ENCODE measurements at places on chromosomes 7 and 10.

GRCh38 chr10:70461397-70462348, 16.9 kb upstream of the PALD1 start:
- DNase-seq: peak; percentile 25

DNA sequence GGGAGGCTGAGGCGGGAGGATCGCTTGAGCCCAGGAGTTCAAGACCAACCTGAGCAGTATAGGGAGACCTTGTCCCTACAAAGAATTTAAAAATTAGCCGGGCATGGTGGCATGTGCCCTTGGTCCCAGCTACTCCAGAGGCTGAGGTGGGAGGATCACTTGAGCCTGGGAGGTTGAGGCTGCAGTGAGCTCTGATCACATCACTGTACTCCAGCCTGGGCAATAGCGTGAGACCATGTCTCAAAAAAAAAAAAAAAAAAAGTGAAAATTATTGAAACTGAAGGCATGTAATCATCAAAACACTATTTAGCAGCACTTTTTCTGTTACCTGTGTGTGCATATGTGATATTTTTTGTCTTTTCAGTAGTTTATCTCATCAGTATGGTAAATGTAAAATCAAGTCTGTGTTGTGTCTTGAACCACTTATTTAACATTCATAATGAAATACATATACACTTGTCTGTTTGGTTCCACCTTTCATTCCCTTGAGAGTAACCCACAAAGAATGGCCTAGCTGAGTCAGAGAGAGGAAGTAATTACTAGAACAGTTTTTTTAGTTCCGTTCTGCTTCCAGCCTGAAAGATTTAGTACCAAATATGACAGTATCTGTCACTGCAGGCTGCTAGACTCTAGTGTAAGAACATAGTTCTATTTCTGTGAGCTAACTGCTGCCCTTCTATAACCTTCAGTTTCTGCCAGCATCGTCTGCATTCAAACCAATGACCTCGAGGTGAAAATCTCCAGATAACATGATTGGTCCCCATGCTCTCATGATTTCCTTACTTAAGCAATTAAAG, 68.6 kb downstream of the MMRN2 start:
- DNase-seq: no peak

DNA sequence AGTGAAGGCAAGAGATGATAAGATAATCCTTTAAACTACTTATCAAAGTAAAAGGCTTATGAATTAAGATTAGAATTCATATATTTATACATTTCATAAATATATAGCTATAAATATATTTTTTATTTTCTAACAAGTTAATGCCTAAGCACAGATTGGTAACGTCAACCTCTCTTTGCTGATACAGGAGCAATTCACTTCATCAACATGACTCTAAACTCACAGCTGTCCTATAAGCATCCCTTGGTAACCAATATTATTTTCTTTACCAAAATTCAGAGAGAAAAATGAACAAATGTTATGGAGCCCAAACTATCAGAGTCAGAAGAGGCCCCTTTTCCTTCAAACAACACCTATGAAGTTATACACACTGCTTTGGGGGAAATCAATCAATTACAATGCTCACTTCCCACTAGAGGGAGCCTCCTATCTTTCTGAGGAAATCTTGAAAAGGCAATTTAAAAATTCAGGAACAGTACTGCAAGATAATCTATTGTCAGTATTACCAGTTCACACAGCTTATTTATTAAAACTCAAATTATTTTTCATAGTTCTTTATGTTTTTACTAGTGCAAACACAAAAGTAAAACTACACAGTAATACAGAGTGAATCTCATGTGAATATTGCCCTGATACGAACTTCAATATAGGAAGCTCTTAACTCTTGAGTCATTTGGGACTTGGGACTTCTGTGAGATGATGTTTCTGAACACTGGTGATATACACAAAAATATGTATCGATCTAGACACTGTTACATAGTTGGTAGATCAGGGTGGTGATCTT, 51.0 kb upstream of the NOBOX start:
- DNase-seq: no peak

- no peak for DNase-seq
These were observed 53.0 kb upstream of the EBF3 start for GRCh38 chr10:130016993-130017630.

- no peak for DNase-seq
These were observed 641.8 kb upstream of the FOXK1 start for GRCh38 chr7:4040109-4040928.

DNA sequence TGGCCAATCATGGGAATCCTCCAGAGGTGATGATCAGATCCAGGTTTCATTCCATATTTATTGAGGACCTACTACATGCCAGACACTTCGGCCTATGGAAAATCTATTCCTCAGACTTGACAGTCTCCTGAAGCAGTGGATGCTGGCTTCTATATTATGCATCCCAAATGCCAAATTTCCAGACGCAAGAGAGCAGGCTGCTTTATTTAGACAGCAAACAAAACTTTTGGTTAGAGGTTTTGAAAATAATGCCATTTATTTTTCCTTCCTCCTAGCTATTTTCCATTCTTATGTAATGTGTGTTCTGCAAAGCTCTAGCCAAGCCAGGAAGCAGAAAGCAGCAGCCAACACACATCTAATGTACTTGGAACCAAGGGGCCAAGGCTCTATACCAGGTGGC, 330.8 kb downstream of the GPAM start:
- no peak for DNase-seq

DNA sequence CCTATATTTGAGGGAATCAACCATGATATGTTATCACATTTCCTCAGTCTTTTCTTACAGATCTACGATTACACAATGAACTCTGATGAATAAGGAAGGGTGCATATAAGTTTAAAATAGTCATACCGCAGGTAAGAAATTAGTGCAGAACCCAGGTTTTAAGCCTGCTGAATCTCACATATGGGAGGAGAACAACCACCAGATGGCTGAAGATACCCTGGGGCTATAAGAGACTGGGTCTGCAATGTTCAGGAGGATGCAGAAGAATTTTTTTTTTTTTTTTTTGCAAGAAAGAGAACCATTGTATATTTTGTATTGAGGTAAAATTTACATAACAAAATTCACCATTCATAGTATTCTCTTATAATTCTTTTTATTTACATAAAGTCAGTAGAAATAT, 372.3 kb upstream of the MYO3A start:
- no peak for DNase-seq

DNA sequence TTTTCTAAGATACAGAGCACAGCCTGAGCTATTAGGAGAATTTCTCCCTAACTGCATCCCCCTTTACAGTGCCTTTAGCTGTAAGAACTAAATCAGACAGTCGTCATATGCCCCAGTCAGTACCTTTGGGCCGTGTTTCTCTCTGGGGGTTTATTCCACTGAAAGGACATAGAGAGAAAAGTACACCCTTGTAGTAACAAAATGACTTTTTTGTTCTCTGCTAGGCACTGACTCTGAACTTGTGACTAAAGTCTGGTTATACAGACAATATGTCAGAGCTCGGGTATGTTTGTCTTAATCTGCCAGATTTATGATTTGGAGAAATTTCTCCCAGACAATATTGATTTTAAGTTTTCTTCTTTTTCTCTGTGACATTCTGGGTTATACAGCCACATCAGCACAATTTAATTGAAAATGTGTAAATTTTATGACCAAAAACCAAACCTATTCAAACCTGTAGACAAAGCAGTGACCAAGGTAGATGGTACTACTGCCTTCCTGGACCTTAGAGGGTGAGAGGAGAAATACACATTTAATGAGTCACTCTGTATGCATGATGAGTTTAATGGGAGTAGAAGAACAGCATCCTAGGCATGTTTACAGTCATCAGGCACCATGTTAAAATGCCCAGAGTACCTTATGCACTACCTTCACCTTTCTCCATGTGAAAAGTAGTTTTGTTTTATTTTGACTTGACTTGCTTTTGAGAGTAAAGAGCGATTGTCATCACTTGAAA, 156.1 kb upstream of the PLXDC2 start:
- no peak for DNase-seq

DNA sequence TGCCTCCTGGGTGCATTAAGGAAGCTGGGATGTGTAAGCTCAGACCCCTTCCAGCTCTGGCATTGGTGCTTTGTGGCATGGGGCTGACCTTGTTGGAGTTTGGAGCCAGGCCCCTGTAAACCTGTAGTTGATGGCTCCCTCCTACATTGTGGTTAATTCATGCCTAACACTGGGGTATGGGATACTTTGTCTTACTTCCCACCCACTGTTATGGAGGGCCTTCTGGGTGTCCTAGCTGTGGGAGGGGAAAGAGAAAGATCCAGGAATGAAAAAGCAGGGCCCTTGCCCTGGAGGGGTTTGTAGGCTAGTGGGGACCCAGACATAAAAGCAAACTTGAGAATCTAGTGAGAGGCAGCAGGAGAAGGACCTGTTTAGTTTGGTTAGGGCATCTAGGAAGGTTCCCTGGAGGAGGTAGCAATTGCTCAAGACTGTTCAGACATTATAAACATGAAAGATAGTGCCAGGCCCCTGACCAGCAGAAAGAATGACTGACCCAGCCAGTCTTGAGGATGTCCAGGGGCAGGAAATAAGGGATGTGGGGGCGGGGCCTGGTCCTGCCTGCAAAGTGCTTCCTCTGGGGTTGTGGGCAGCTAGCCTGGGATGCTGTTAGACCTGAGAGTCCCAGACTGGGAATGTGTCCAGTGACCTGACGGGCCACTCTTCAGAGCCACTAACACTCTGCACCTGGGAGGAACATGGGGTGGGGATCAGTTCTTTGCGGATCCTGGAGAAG, 6.6 kb downstream of the ADAMTS14 start:
- DNase-seq: no peak

- no peak for DNase-seq
These were observed 552 bp upstream of the RAB18 start for GRCh38 chr10:27503498-27504006.

GRCh38 chr10:81603106-81603620, 271.8 kb upstream of the NRG3 start:
- DNase-seq: no peak

DNA sequence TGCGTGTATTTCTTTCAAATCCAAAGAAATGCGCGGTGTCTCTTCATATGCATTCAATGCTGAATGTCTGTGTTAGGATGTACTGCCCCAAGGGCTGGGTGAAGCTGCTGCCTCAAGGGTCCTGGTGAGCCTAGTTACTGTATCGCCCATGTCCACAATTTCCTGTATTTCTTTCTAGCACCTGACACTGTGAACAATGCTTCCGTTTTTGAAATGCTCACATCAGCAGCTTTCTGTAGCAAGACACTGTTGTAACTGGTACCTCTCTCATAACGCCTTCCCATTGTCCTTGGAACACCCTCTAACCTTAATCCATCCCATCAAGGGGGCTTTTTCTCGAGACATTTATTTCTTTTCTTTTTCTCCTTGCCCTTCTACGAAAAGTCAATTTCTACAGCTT, 25.1 kb downstream of the NRP1 start:
- no peak for DNase-seq

DNA sequence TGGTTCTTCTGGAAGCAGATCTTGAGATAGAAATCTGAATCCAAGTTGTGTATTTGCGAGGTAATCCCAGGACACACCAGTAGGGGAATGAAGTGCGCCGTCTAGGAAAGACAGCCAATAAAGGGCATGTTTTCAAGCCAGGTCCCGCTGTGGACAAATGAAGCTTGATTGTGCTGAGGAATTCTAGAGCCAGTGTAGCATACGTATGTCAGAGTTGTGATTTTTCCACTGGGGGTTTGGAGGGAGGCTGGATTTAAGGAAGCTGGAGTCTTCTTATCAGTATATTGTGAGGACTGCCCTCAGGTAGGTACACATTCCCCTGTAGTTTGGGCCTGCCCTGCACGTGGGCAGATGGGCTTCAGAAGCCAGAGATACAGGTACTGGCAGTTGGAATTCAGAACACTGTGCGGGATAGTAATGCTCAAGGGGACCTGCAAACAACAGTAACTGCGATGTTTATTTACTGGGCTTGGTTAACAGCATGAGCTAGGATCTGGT, 50.9 kb downstream of the GALNT11 start:
- no peak for DNase-seq

DNA sequence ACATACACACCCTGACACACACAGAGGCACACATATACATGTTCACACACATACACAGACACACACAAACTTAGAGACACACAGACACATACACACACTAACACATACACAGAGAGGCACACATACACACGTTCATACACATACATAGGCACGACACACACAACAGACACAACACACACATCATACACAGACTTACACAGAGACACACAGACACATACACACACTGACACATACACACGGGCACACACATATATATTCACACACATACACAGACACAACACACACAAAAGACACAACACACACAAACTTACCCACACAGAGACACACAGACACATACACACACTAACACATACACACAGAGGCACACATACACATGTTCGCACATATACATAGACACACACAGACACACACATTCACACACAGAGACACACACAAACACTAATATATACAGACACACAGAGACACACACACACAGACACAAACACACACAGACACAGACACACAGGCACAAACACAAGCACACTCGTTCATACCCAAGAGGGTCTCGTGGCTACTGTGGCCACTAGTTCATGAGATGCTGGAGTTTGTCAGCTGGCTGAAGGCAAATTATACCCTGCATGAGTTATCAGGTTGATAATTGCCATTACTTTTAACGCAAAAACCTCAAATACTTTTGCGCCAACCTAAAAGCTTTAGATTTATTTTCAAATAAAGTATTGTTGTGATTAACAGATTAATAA, 17.7 kb upstream of the KLF6 start:
- DNase-seq: no peak

DNA sequence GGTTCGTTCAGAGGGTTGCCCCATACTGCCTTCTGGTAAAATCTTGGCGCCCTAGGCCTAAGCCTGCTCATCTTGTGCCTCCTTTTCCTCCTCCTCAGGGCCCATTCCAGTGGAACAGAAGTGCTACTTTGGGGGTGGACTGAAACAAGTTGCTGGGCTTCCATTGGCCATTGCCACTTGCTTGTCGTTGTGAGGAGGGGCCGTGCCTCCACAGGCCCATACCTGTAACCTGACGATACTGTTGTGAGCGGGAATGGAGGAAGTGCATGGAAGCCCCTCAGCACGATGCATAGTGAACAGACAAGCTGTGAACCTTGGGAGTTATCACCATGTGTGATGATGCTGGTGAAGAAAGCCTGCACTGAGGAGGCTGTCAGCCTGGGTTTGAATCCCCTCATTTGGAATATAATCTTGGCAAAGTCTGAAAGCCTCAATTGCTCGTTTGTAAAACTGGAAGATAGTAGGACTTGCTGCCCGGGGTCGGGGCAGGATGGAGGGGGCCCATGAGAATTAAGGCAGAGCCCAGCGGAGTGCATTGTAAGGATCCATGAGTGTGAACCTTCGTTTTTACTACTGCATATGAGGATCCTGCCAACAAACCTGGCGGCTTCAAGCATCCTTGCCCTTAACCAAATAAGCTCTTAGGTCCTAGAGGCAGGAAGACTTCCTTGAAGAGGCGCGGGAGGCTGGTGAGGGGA, 671 bp upstream of the PAPSS2 start:
- no peak for DNase-seq

DNA sequence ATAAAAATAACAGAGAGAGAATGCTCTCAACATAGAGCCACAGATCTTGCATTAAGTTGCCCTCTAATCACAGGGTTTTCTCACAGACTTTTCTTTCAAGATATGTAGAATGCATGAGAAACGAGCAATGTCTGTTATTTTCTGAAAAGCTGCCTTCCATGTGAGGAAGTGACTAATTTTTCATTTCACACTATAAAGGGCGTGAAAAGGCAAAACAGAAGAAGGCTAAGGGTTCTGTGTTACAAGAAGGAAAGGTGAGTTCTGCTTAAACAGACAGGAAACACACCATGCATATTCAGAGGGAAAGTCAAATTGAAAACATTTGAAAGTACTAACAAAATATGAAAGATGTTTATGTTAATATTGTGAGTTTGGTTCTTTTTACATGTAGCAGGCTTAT, 189.2 kb downstream of the SEMA3D start:
- DNase-seq: no peak

Measured in stimulated activated CD4-positive, alpha-beta T cell treated with anti-CD3 and anti-CD28 coated beads, Interleukin-2, amount 100 ng/mL, for 4 hours (primary cell).